ENCODE measurements at places on chromosomes 12 and 14.
A peak's percentile ranks its signal among the peaks of the same experiment; 100 is the strongest.

DNA sequence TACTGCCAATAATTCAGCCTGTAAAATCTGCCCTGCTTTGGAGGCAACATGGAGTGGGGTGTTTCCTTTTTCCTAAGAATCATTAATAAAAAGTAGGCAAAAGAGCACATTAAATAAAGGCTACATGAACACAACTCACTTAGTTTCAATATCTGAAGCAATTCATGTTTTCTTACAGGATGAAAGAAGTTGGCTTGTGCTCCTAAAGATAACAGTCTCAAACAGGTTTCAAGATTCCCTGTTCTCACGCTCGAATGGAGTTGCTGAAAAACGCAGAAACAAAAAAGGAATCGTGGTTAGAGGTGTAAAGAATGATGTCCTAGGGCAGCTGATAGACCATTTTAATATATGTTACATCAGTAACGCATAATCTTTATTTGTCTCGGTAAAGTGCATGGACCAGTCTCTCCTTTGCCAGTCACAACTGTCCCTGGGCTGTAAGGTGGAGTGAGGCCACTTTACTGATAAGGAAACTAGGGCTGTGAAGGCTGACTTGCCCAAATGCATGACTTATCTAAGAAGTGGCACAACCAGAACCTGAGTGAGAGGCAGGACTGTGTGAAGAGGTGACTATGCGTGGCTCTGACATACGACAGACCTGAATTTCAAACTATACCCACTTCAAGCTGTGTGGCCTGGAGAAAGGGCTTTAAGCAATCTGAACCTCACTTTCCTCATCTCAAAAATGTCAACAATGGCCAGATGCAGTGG is 12.6 kb downstream of the GIT2 start:
- no peak for DNase-seq

GRCh38 chr12:67925077-67925476 is 64.2 kb upstream of the IFNG-AS1 start:
- DNase-seq = peak; percentile 62

GRCh38 chr12:76006028-76006925 is 25.3 kb downstream of the PHLDA1 start:
- DNase-seq = no peak

DNA sequence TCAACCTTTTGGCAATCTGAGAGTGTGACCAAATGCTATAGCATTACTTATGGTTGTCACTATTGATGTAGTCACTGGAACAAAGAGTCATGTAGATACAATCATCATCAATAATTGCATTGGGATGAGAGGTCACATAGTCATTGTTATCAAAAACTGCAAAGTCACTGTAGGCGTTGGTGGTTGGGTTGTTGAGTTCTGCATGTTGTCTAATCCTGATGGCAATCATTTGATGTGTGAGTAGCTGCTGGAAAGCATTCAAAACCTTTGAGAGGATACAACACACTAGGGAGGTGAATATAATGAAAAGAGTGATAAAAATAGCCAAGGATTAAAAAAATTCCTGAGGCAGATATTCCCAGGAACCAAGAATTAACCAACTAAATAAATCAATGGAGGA is 214.7 kb upstream of the SYT10 start:
- DNase-seq = no peak

GRCh38 chr12:115199831-115200230 is 515.9 kb upstream of the TBX3 start:
- peak; percentile 55 for DNase-seq

Data from EH (cell line).